ENCODE measurements at places on chromosomes 1 and 21. TPM values are rescaled to one million over a fixed set of nuclear protein-coding genes. Genes with fewer than 3 reads are reported as not detected.

GRCh38 chr1:71587961-71588360, 507.1 kb upstream of the ZRANB2 start:
- no peak for DNase-seq

DNA sequence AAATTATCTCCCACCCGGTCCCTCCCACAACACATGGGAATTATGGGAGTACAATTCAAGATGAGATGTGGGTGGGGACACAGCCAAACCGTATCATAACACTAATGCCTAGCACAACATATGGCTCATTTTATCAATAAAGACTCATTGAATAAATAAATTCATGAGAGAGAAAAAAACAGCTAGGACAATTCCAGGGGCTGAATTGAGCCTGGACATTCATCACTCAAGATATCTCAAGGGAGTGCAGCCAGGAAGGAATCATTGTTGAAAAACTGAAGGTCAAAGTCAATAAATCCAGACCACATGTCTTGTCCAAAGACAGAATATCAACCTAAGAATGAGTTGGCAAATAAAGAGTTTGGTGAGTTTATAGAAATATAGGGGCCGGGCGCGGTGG, 644.1 kb downstream of the PLPP3 start:
- no peak for DNase-seq

DNA sequence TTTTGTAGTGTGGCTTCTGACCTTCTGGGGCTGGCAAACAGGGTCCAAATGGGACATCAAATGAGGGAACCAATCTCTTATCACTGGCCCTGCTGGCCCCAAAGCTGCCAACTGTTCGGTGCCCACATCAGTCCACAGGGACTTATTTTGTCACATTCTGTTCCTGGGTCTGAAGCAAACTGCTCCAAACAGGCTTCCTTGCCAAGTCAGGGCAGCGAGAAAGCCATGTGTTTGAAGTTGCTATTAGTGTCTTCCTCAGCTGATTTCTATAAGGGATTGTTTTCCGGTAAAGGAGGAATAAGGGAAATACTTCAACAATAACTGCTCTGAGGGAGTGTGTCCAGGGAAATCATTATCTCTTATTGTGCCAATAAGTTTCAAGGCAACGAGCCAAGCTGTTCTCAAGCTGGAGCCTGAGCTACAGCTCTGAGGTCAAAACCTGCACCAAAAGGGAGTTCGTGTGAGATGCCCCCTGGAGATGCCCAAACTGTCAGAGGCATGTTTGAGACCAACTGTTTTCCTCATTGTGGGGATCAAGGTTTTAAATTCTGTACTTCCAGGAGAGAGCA, 381.4 kb upstream of the PROX1 start:
- DNase-seq: no peak

GRCh38 chr1:66438501-66438900, 95.5 kb upstream of the SGIP1 start:
- no peak for DNase-seq

DNA sequence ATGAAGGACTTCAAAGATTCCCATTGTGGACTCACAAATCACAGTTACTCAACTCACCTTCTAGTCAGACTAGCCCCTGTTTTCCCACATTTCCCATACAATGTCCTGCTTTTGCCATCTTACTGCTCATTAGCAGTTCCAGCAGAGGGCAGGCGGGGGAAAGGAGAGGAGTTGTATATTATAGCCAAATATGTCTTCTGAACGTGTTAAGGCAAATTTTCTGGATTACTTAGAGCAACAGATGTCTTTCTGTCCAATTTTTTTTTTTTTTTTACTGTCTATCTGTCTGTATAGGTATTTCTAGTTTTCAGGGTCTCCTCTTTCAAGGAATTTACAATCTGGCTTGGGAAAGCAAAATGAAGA, 29.9 kb upstream of the DDAH1 start:
- no peak for DNase-seq

GRCh38 chr1:1628754-1629429, 3.1 kb upstream of the MMP23B start:
- DNase-seq: no peak

DNA sequence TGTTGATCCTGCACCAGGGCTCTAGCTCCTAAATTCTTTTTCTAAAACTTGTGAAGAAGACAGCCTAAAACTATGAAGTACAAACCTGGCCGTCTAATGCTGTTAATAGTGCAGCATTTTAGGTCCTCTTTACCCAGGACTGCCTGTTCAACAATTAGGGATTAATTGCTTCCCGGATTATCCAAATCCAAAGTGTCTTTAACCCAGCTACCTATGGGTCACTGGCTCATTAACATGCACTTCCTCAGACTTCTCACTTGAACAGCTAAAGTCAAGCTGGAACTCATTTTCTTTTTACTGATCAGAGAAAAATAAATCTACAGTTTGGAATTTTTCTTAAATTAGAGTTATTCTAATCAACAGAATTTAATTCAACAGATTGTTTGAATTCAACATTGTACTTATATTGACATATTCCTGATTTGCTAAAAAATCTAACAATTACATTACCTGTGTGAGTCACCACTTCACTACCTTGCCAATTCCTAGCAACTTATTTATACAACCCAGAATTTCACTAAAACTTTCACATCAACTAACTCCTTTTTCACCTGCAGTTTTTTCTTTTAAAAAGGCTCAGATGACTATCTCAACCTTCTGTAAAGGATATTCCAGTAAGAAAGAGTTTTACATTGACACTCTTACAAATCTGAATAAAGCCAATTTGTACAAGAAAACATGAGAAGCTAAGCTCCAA, 3.3 kb downstream of the HNRNPU start:
- no peak for DNase-seq

DNA sequence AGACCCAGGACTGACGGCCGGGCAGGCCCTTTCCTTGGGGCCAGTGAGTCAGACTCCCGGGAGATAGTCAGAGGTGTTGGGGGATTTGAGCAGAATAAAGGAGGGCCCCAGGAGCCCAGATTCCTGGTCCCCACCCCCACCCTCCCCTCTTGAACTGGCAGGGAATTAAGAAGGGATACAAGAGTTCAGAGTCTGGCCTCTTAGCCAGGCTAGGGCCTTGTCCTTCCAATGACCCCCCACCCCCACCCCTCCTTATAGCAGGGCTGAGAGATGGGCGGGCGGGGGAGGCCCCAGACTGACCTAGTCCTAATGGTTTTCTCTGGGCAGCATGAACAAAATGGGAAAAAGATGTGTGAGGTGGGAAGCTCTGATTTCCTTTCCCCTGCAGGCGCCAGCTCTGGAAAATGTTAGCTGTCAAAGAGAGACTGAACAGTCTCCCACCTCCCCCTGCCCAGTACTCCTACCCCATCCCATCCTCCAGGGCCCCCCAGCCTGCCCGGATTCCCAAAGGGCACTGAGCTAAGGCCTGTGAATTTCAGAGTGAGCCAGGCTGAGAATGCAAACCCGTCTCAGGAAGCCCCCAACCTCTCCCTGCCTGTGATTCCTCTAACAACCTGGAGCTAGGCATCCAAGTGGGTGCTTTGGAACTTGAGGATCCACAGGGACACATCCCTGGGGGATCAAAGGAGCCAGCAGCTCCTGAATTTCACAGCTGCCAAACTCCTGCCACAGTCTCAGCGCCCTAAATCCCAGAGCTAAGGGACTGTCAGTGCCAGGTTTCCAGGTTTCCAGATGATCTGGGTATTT, 5.8 kb upstream of the CRABP2 start:
- no peak for DNase-seq

DNA sequence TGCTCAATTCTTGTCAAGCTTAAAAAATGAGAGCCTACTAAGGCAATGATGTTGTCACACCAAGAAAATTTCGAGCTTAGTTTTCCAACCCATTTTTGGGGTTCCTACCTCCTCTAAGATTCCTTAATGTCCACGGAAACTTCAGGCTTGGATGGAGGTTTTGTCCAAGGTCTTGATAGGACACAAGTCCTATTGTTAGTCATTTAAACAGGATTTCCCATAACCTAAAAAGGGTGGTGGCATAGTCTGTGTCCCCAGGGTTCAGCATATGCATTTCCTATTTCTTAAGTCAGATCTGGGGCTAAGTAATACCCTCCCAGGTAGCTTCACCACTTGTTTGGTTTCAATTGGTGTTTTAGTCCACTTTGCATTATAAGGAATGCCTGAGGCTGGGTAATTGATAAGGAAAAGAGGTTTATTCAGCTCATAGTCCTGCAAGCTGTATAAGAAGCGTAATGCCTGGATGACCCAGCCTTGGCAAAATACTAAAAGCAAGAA, 10.9 kb upstream of the PADI2 start:
- no peak for DNase-seq

DNA sequence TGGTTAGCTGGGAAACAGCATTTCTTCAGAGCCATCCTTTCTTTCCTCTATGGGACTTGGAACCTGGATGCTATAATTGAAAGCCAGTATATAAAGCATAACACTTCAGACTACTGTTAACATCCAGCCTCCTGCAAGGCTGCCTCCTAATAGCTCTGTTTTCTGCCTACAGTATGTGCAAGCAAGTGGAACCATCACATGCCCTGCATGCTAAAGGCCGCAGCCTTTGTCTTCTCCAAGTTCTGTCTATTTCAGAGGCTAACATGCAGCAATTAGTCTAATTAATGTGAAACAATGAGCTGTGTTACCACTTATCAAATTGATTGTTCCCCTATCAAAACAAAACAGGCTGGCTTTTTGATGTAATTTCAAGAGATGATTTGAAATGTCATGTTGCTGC, 82.7 kb upstream of the ESRRG start:
- DNase-seq: no peak

- no peak for DNase-seq
Measured at GRCh38 chr1:207672522-207673130, 27.7 kb downstream of the CR1L start.

DNA sequence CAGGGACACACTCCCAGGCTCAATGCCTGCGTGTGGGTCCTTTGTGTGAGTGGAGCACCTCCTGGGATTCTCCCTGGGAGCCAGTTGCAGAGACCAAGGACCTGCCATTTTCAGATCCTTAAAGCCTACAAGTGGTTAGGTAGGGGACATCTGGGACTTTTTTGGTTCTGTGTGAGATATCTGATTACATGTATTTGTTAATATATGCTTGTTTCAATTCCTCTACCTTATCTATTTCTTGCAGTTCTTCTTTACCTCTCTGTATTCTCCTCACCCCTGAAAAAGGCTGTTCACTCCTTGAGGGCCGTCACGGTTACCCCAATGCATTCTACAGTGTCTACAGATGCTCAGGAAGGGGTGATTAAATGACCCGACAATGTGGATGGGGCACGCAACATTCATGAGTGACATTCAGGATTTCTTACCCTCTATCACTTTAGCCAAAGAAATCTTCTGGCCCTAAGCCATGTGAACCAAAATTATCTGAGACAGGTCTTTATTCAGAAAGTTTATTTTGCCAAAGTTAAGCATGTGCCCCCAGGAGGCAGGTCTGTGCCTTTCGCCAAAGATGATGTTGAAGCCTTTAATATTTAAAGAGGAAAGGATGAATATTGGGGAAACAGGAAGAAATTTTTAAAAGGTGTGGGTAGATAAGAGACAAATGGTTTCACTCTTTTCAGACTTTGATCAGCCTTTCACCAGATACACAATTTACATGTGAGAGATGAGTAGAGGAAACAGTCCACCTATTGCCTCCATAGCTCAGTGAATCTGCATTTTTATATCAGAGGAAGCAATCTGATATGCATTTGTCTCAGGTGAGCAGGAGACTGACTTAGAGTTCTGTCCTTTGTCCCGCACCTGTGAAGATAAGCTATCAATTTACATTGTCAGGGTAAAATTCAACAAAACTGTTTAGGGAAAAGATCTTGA, 44.6 kb upstream of the MPZL1 start:
- no peak for DNase-seq

DNA sequence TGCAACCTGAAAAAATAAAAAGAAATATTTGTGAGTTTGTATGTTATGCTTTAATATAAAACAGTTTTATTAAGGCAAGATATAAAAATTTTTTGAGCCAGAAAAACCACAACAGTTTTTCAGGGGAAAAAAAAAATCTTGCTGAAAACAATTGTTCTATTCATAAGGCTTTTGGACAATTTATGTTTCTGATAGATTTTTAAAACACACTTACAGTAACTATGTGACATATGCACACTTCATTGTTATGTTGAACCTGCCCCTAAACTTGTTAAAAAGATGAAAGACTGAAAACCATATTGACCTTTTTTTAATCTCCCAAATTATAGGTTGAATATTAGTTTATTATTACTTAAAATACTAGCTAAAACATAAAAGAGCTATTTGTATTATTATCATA, 279.9 kb upstream of the C1orf105 start:
- no peak for DNase-seq

DNA sequence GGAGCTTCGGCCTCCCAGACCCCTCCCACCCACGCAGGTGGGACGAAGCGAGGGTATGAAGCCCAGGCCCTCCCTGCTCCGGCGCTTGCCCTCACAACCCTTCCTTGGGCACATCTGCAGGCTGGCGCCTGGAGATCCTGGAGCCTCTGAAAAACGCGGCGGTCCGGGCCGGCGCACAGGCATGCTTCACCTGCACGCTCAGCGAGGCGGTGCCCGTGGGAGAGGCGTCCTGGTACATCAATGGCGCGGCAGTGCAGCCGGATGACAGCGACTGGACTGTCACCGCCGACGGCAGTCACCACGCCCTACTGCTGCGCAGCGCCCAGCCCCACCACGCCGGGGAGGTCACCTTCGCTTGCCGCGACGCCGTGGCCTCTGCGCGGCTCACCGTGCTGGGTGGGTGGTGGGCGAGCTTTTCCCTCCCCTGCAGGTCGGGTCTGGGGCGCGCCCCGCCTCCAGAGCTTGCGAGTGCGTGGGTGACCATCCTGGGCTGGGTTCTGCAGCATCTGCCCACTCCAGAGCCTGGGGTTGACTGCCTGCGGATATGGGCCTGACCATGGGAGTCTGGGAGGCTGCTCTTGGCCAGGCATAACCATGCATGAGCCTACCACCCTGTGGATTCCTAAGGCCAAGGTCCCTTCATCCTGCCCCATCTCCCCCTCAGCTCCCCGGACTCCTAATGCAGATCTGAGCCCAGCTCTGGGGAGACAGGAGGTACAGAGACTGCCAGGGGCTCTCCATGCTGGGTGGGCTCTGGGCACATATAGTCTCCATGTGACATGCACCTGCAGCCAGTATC, 89.8 kb downstream of the TRIM11 start:
- no peak for DNase-seq

GRCh38 chr1:209512821-209513220, 70.7 kb upstream of the CAMK1G start:
- DNase-seq: no peak

- no peak for DNase-seq
Measured at GRCh38 chr21:35624901-35625300, 435.4 kb downstream of the SETD4 start.

DNA sequence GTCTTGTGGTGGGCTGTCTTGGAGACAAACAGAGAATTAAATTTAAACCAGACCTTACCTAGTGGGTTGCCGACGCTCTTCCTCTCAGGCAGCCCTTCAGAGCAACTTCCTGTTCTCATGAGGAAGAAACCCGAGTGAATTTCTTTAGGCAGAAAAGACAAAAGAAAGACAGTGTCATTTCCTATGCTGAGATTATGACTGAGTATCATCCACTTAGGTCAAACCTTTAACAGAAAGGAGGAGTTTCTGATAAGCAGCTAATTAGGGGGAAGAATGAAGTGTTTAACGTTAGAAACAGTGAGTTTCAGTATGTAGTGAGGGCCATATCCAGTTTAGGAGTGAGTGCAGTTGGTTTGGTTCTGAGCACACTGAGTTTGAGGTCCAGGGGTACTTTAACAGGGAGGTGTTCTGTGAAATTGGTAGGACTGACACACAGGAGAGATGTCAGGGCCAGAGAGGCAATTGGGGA, 38.7 kb downstream of the FASLG start:
- no peak for DNase-seq

The GPA33 gene
- total RNA-seq: not detected

The TTC3 gene
- total RNA-seq: 111 TPM

The FAM151A gene
- not detected for total RNA-seq

The SLC35A3 gene
- total RNA-seq: 6.6 TPM

The DDAH1 gene
- 18.3 TPM for total RNA-seq

The TSPEAR gene
- total RNA-seq: not detected

The LCE1C gene
- not detected for total RNA-seq

Measured in right atrium auricular region (tissue), 2 donors.